ENCODE measurements at places on chromosomes 13 and 19.

GRCh38 chr19:53903055-53903680, 5.9 kb upstream of the CACNG7 start:
- no peak for DNase-seq

DNA sequence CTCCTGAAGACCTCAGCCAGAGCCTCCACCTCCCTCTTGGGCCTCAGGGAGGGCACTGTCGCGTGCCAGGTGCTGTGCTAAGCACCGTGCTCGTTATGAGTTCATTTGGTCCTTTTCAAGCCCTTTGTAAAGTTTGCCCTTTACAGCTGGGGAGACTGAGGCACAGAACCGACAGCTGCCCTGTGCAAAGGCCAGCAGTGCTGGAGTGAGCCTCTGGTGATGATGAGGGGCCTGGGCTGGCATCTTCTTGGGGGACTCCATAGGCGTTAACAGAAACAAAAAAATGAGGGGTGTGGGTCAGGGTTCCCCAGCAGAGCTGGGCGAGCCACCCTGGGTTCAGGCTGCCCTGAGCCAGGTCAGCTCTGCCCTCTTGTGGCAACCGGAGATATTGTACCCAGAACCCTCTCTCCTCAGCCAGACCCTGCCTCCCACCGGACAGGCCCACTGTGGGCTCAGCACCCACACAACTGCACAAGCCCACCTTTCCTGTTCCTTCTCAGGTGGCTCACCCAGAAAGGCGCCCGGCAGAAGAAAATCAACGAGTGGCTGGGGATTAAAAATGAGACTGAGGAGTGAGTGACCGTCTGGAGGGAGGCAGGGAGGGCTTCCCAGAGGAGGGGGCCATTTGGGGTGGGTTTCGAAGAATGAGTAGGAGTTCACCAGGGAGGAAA, 5.5 kb upstream of the IFI30 start:
- DNase-seq: no peak

- no peak for DNase-seq
Observed at GRCh38 chr13:94849254-94849653, 136.9 kb upstream of the SOX21 start.

DNA sequence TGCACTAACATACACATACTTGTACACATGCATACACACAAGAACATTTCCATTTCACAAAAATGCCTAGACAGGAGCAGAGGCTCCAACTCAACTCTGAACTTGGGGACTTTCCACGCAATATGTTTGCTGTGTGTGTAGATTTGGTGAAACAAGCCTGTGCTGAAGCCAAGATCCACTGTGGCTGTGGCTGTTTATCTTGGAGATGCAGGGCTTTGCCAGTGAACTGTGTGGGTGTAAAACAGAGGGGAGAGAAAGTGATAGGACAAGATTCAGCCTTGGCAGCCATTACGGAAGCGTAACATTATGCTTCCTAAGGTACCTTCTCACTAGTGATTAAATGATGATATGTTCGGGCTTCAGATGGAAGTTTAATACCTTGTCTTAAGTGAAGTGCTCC, 73.2 kb upstream of the MBNL2 start:
- no peak for DNase-seq

DNA sequence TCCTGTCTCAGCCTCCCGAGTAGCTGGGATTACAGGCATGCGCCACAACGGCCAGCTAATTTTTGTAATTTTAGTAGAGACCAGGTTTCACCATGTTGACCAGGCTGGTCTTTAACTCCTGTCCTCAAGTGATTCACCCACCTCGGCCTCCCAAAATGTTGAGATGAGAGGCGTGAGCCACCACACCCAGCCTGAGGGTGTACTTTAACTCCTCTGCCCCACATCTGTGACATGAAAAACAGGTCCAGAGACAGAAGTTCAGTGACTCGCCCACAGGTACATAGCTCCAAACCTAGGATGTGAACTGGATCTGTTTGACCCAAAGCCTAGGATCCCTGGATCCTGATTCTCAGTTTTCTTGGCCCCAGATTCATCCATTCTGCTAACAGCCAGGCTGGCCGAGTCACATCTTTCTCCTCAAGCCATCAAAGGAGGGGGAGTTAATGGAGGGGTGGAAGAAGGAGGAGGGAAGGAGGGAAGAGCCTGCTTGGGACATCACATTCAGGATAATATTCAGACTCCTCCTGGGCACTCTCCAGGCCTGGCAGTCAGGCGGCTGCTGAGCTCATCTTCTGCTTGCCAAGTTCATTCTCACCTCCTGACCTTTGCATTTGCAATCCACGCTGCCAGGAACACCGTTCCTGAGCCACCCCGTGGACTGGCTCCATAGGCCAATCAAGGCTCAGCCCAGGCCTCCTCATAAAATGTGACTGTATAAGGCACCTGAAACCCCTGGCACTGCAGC, 3.1 kb downstream of the SPC24 start:
- no peak for DNase-seq

- no peak for DNase-seq
Observed at GRCh38 chr13:32590266-32590665, 4.0 kb downstream of the PDS5B start.

DNA sequence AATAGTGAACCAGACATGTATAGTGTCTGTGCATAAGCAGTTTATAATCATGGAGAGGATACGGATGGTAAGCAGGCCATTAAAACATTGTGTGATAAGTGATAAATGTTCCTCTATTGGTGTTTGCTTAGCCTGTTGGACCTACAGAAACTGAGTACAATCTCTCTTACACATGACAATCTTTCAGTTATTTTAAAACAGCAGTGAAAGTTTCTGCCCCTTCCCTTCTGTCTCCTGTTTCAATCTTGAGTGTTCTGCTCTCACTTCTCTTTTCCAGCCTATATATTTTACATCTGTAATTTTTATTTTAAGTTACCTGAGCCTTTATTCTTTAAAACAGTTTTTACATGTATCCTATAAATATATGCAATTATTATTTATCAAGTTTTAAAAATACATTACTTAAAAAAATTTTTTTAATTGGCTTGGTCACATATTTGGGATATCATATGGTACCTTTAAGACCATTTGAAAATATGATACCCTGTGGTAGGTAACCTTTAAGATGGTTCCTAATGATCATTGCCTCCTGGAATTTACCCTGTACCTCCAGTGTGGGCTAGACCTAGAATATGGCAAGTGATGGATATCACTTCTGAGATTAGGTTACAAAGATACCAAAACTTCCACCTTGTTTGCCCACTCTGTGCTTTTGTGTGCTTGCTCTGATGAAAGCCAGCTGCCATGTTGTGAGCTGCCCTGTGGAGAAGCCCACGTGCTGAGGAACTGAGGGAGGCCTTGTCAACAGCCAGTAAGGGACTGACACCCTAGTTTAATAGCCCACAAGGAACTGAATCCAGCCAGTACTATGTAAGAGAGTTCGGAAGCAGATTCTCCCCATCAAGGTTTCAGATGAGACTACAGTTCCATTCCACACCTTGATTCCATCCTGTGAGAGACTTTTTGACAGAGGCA, 99.3 kb downstream of the DHRS12 start:
- DNase-seq: no peak

DNA sequence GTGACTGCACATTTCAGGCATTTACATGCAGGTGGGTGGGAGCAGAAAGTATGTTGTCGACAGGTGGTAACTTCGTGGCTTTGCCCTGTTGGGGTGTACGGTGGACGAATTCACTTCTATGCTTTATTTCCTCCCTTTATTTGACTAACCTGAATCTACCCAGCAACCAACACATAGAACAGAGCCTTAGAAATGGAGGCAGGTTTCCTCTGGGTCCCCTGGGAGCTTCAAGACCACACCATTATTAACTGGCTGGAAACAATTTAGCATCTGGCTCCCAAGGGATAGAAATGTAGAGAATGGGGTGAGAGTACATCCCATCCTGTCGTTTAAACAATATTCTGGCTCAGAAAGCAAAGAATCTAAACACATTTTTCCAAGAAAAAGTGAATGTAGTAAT, 244.4 kb downstream of the DLEU7 start:
- DNase-seq: no peak

GRCh38 chr13:110266983-110267382, 40.0 kb downstream of the COL4A1 start:
- no peak for DNase-seq

GRCh38 chr19:38562096-38562495, 55.7 kb downstream of the MAP4K1 start:
- DNase-seq: no peak

DNA sequence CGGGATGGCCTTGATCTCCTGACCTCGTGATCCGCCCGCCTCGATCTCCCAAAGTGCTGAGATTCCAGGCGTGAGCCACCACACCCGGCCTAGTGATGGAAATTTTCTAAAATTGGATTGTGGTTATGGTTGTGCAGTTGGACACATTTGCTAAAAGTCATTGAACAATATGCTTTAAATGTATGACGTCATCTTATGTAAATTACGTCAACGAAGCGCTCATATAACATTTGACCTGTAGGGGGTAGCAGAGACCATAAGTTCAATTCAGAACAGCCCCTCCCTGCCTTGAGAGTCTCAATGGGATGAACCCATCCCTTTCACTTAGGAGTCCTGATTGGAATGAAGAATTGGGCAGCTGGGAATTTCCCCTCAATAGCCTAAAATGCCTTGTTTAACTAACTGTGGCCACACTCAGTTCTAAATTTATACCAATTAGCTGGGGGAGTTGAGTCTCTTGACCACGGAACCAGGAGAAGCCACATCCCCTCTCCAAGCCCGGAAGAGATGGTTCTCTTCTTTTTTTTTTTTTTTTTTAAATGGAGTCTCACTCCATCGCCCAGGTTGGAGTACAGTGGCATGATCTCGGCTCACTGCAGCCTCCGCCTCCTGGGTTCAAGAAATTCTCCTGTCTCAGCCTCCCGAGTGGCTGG, 15.2 kb upstream of the TLE6 start:
- no peak for DNase-seq

GRCh38 chr13:70043685-70044084, 63.9 kb upstream of the ATXN8OS start:
- DNase-seq: no peak
